ENCODE measurements at places on chromosomes 11 and 22. TPM values are rescaled to one million over a fixed set of nuclear protein-coding genes. Genes with fewer than 3 reads are reported as not detected.

- DNase-seq, result no peak
These were observed 167.1 kb downstream of the C11orf91 start for GRCh38 chr11:33533386-33534052.

DNA sequence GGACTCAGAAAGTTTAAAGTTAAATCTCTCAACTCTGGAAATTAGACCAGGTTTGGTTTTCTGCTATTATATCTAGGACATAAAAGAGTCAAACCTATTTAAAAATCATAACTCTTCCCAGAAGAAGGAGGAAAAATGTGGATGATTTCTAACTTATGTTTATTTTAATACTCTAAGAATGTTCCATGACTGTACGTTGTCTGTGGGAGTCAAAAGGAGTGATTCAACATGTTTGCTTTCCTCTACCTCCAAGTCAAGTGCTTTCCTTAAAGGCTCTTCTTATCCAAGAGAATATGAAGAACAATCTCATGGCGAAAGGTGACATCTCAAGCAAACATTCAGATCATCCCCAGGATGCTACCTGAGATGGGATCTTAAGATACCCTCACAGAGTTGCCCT lies 21.6 kb downstream of the OR51E1 start:
- no peak for DNase-seq

GRCh38 chr22:36775586-36775963 lies 344 bp downstream of the IFT27 start:
- no peak for DNase-seq

Gene MMP12
- 4.4 TPM for polyA plus RNA-seq
